Nucleus accumbens (tissue), 56 donors: ENCODE measurements at places on chromosomes 1 and 21.
A peak's percentile ranks its signal among the peaks of the same experiment; 100 is the strongest.

GRCh38 chr1:25837262-25837875 is 17.6 kb downstream of the MTFR1L start:
- DNase-seq: no peak

GRCh38 chr1:242239398-242239797 is 240.5 kb upstream of the MAP1LC3C start:
- no peak for DNase-seq

- no peak for DNase-seq
Measured at GRCh38 chr1:150777544-150777943, 12.0 kb upstream of the CTSS start.

DNA sequence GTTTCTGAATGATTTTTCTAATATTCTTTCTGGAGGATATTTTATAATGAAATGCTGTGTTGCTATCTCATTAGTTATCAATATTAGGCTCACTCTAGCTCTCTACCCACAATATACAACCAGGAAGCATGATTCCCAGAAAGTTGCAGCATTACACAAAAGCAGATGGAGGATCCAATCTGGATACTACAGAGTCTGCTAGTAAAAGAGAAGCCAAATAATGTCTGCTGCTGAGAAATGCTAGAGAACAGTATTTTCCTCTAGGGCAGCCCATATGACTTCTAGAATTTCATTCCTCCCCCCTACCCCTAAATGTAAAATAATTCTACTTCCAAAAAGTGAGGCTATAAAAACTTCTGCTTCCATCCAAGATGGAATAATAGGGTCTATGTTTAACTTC is 239.8 kb downstream of the ZNF648 start:
- no peak for DNase-seq

- DNase-seq: no peak
Measured at GRCh38 chr1:173451981-173452380, 25.2 kb upstream of the PRDX6 start.

DNA sequence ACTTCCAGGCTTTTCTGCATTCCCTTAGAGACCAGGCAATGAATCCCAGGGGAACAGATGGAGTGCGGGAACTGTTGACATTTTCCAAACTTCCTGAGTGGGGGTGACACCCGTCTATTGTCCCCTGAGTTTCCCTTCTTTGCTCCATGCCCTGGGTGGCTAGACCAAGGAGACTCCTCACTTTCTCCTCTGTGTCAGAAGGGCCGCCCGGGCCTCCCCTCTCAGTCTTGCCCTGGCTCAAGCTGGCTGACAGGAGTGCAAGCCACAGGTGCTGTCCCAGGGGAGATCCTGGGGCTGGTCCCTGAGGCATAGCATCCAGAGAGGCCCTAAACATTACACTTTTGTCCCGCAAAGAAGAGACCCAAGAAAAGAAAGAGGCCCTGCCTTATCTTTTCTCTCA is 62.8 kb downstream of the DDX20 start:
- no peak for DNase-seq

- DNase-seq: peak; percentile 23
Measured at GRCh38 chr1:236063919-236064673, 794 bp downstream of the NID1 start.
